ENCODE measurements at places on chromosomes 3 and 15.

DNA sequence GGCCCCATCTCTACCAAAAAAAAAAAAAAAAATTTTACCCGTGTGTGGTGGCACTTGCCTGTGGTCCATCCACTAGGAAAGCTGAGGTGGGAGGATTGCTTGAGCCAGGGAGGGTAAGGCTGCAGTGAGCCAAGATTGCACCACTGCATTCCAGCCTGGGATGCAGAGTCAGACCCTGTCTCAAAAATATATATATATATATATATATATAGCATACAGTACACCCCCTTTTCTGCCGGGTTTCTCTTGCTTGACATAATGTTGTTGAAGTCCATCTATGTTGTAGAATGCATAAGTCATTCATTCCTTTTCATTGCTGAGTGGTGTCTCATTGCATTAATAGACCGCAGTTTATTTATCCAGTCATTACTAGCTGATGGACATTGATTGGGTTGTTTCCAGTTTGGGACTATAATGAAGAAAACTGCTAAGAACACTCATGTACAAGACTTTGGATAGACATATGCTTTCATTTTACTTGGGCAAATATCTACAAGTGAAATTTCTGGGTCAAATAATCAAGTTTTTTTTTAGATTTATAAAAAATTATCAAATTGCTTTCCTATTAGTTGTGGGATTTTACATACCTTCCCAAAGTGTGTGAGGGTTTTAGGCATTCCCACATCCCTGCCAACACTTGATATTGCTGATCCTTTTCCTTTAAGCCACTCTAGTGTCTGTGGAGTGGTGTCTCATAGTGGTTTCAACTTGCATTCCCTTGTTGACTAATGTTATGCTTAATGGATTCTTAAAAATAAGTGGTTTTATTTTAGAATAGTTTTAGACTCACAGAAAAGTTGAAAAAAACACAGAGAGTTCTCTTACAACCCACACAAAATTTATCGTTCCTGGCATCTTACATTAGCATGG, 2.1 kb upstream of the PRR20G start:
- no peak for DNase-seq

DNA sequence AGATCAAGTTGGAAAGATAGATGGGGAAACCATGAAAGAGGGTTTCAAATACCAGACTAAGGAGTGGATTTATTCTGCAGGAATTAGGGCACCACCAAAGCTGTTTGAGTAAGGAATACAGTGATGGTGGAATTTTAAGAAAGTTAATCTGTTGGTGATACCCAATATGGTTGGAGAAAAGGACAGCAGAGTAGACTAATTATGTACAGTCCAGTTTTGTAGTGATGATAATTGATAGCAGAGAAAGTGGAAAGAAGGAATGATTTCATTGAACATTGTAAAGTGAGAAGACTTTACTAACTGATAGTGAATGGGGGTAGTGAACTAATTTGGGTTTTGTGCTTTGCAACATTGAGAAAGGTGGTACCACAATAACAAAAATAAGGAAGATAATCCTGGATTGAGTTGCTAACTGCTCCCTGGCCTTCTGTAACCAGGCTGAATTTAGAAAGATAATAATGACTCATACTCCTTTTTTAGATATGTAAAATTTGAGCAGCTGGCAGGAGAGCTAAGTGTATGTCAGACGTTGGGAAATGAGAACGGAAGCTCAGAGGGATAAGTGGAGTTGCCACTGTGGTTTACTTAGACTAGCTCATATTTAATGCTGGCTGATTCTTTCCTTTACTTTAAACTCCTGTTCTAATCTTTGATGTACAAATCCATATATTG, 16.9 kb downstream of the TCAIM start:
- no peak for DNase-seq

- no peak for DNase-seq
Measured at GRCh38 chr3:184085389-184085852, 11.4 kb upstream of the HTR3E start.

GRCh38 chr3:192772240-192772894, 45.0 kb upstream of the FGF12 start:
- peak; percentile 32 for DNase-seq

- DNase-seq = no peak
Measured at GRCh38 chr3:172840913-172841312, 90.4 kb downstream of the ECT2 start.

GRCh38 chr3:77186728-77187127, 146.8 kb downstream of the ROBO2 start:
- no peak for DNase-seq
